ENCODE measurements at places on chromosomes 2 and 18. TPM values are rescaled to one million over a fixed set of nuclear protein-coding genes. Genes with fewer than 3 reads are reported as not detected.

Gene EFR3B
- 1.2 TPM for total RNA-seq

Gene MEX3C
- total RNA-seq = 33.0 TPM

Gene GALM
- 9.2 TPM for total RNA-seq

Gene SLC5A7
- total RNA-seq = 2.3 TPM

Gene DYNAP
- total RNA-seq = 4.9 TPM

Gene C2orf78
- not detected for total RNA-seq

Data from gastroesophageal sphincter (tissue), 4 donors.